ENCODE measurements at places on chromosomes 1 and 21. TPM values are rescaled to one million over a fixed set of nuclear protein-coding genes. Genes with fewer than 3 reads are reported as not detected.

GRCh38 chr1:234014208-234014607 is 109.7 kb downstream of the SLC35F3 start:
- DNase-seq: no peak
- no peaks in the 10 kb centered on the region for H3K27me3 ChIP-seq
- no peak overlapping the region for H3K27ac ChIP-seq
- H3K4me1 ChIP-seq: no peaks in the 10 kb centered on the region
- H3K36me3 ChIP-seq: no peaks in the 10 kb centered on the region

DNA sequence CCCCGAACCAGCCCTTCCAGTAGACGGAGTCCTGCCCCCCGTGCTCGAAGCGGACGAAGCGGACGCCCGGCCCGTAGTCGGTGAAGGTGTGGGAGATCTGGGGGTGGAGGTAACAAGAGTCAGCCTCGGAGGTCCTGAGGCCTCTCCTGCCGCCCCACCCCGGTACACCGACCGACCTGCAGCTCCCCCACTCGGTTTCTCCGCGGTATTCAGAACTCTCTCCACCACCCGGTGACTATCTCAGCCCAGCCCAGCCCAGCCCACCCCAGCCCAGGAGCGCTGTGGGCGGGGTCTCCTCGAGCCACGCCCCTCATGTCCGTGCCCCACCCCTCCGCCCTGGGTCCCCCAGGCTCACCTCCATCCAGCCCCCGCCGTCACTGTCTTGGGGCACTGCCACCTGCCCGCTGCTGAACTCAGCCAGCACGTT is 5.5 kb downstream of the FBXO2 start:
- no peaks in the 10 kb centered on the region for H3K27me3 ChIP-seq
- peaks cover 29% of the 10 kb centered on the region for H3K4me1 ChIP-seq
- H3K27ac ChIP-seq: no peak overlapping the region
- H3K4me3 ChIP-seq: peak overlapping the region; percentile 23

GRCh38 chr1:212702672-212703071 is 3.0 kb upstream of the BATF3 start:
- H3K36me3 ChIP-seq: no peaks in the 10 kb centered on the region
- peaks cover 64% of the 10 kb centered on the region for H3K27me3 ChIP-seq
- H3K27ac ChIP-seq: no peak overlapping the region
- H3K4me3 ChIP-seq: no peak overlapping the region

DNA sequence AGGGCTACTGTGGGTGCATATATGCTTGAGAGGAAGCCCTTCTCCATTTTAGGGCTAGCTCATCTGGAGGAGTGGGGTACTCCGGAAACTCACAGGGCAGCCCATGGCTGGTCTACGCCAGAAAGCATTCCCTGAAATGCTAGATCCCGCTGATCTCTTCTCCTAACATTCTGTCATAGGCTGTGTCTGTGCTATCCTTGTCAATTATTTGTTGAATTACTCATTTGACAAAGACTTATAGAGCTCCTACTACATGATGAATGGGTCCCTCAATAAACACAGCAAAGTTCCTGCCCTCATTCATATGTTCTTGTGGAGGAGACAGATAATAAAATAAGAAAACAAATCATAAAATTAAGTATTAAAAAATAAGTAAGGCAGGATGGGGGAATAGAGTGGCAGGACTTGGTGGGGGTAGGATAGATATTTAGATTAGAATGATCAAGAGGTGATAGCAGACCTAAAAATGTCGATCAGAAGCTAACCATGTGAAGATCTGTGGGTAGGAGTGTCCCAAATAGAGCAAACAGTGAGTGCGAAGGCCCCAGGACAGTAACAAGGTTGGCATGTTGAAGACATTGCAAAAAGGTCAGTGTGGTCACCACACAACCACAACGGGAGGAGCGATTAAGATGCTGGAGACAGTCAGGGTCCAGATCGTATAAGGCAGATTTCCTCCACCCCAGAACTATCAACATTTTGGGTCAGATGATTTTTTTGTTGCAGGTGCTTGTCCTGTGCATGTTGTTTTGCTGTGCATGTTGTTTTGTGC is 13.2 kb downstream of the NGF start:
- H3K27me3 ChIP-seq: no peaks in the 10 kb centered on the region
- H3K4me1 ChIP-seq: no peaks in the 10 kb centered on the region
- no peaks in the 10 kb centered on the region for H3K36me3 ChIP-seq
- H3K27ac ChIP-seq: no peak overlapping the region
- no peak overlapping the region for H3K4me3 ChIP-seq

IQGAP3 gene
- total RNA-seq: 25.7 TPM

All from GM23338 (cell line).